Naive B cell (primary cell): ENCODE measurements at places on chromosomes 3 and 15. TPM values are rescaled to one million over a fixed set of nuclear protein-coding genes. Genes with fewer than 3 reads are reported as not detected.

- peak overlapping the region; percentile 90 for H3K27ac ChIP-seq
- peak overlapping the region; percentile 46 for H3K4me3 ChIP-seq
- H3K27me3 ChIP-seq: no peaks in the 10 kb centered on the region
- peak; percentile 49 for DNase-seq
- no peaks in the 10 kb centered on the region for H3K36me3 ChIP-seq
These were observed 6.8 kb downstream of the UBE2E2 start for GRCh38 chr3:23209747-23210487.

GRCh38 chr15:94580211-94580885 lies 349.0 kb downstream of the MCTP2 start:
- no peaks in the 10 kb centered on the region for H3K4me1 ChIP-seq
- H3K27me3 ChIP-seq: peaks cover 62% of the 10 kb centered on the region
- H3K36me3 ChIP-seq: no peaks in the 10 kb centered on the region
- no peak overlapping the region for H3K4me3 ChIP-seq

Gene MYZAP
- 4.5 TPM for polyA plus RNA-seq

Gene LRRC31
- polyA plus RNA-seq: not detected

Gene TTC21A
- polyA plus RNA-seq: 3.8 TPM

DNA sequence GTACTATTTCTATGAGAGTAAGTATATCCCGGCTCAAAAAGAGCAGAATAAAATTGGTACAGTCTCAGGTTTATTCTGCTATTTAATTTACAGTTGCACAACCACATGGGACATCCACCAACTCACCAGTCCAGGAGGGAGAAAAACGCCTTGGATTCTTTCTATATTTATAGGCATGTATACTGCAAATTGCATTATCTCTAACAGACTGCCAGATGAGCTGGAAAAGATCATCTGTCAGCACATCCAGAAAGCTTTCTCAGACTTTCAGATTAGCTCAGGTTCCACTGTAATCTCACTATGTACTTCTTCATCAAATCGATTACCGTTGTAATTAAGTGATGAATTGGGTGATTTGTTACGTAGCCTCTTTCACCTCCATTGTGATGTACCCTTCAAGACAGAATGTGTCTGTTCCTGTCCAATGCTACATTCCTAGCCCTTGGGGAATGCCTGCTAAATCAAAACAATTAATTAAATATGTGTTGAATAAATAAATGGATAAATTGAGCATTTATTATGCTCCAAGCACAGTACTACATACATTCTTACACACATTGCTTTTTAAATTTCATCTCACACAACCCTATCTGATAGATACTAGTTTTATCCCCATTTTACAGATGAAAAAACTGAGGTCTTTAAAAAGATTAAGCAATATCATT lies 38.1 kb upstream of the TMC3 start:
- no peak overlapping the region for H3K4me3 ChIP-seq
- H3K36me3 ChIP-seq: no peaks in the 10 kb centered on the region
- no peak overlapping the region for H3K27ac ChIP-seq
- peaks cover 16% of the 10 kb centered on the region for H3K27me3 ChIP-seq

Gene LNP1
- polyA plus RNA-seq: not detected

Gene POC1A
- polyA plus RNA-seq: 1.7 TPM

DNA sequence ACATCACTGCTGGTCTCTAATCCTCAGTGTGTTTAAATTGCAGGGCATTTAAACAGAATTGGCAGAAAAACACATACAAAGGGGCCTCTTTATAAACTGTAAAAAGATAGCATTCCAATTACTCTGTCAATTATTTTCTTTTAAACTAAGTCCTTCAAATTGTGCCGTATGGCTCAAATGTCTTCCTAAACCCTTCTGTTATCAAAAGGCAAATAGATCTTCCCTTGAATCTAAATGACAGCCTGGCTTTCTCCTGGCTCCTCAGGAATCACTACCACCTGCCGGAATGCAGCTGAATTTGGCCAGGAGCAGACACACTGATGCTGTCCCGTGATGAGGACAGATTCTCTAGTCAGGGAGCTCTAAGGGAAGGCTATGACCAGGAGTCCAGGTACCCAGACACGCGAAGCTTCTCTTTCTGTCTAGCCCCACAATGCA lies 85.6 kb downstream of the IGF2BP2 start:
- no peak overlapping the region for H3K4me3 ChIP-seq
- H3K36me3 ChIP-seq: no peaks in the 10 kb centered on the region

DNA sequence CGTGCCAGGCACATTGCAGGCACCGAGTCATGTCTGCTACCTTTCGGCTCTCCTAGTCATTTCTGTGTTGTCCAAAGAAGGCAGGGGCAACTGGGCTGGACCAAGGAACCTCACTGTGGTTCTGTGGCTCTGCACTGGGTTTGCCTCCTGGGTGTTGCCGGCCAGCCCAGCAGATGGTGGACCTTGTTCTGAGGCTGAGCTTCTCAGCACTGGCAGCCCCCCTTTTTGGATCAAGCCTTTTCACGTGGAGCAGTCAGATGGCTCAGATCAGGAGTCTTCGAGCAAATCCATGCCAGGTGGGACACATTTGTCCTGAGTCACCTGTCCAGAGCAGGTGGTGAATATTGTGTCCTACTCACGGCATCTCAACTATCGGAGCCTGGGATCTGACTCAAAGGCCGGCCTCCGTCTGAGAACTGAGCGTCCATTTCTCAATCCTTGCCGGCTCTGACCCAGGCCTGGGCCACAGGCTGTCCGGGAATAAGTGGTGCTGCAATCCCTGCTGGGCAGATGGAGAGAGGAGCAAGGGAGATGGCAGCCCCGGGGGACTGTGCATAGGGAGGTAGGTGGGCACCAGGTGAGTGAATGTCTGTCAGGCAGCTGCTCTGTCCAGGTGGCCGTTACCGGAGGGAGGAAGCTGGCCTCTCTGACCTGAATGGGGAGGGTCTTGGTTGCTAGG lies at the start of gene IL16:
TSS of gene IL16 (plus strand) at position 304 of the 679 bp plus-strand sequence. CDS start 28,521 bp downstream, outside the sequence.
- H3K36me3 ChIP-seq: no peaks in the 10 kb centered on the region
- no peak within 1 kb of the TSS for H3K4me3 ChIP-seq
- peak within 1 kb of the TSS; percentile 43 for H3K27ac ChIP-seq

DNA sequence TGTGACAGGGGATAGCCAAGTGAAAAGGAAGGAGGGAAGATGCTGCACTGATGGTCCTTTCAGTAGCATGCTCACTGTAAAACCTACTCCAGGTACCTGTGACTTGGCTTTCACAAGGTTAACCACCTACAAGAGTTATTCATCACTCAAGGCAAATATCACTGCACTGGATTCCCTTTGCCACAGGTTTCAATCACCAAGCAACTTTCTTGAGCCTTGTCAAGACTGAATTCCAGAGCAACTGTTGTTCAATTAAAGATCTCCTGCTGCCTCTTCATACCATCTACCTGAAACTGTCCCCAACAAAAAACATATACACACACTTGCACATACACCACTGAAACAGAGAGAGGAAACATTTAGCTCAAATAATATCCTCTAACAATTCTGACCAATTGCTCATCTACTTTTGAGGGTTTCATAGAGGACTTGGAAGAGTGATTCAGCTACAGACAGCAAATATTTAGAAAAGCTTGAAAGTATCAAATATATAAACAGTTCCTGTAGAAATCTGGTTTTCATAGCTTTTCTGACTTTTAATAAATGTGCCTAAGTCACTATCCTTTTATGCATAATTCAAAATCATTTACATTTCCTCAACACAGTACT lies 6.5 kb downstream of the IGF2BP2 start:
- H3K36me3 ChIP-seq: no peaks in the 10 kb centered on the region
- peaks cover 38% of the 10 kb centered on the region for H3K27me3 ChIP-seq
- H3K4me1 ChIP-seq: peaks cover 8% of the 10 kb centered on the region

Gene TTLL13
- polyA plus RNA-seq: 0.14 TPM

GRCh38 chr3:163735394-163735793 lies 1342.9 kb downstream of the SI start:
- no peaks in the 10 kb centered on the region for H3K36me3 ChIP-seq
- H3K4me3 ChIP-seq: no peak overlapping the region
- no peaks in the 10 kb centered on the region for H3K27me3 ChIP-seq
- no peak for DNase-seq
- no peak overlapping the region for H3K27ac ChIP-seq

GRCh38 chr3:155164306-155164705 lies 84.2 kb downstream of the MME start:
- no peaks in the 10 kb centered on the region for H3K27me3 ChIP-seq
- H3K27ac ChIP-seq: no peak overlapping the region
- H3K36me3 ChIP-seq: peaks cover 1% of the 10 kb centered on the region
- H3K4me1 ChIP-seq: no peaks in the 10 kb centered on the region
- DNase-seq: no peak
